ENCODE measurements at places on chromosomes 4 and X.

DNA sequence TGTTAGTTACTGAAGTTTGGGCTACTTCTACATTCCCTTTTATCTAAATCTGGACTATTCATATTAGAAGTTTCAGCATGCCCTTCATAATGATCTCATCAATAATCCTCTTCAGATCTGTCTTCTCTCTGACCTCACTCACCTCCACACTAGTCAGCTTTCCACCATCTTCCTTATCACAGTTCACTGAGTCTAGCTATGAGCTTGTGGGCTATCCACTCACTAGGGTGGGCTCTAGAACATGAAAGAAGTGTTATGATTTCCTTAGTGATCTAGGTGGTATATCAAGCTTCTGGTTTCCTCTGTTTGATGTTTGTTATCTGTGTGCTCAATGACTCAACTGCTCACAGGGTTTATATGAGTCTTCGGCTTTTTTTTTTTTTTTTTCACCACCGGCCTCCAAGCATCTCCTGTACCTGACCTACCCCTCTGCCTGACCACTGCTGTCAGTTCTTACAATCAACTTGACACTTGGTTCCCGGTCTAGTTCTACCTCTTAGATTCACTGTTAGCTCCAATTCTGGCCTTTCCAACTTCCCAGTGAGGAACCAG lies 103.1 kb downstream of the PAPSS1 start:
- DNase-seq = no peak

GRCh38 chrX:84199688-84200087 lies 11.7 kb upstream of the RPS6KA6 start:
- no peak for DNase-seq

DNA sequence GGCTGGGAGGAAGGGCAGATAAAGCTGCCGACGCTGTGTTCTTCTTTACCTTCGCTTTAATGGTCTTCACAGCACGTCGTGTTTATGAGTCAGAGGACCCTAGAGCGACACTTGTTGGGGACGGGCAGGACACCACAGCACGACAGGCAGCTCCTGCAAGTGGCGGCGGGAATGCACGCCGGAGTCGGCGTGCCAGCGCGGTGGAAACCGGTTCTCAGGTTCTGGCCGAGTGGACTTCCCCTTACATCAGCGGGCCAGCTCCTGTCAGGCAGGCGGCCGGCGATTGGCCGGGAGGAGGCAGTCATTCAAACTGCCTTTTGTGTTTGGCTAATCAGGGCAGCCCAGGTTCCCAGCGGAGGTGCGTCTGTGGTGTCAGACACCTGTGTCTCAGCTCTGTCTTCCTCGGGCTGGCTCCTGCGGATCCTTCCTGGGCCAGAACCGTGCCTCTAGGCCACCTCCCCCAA lies 150.9 kb downstream of the SHROOM3 start:
- no peak for DNase-seq

DNA sequence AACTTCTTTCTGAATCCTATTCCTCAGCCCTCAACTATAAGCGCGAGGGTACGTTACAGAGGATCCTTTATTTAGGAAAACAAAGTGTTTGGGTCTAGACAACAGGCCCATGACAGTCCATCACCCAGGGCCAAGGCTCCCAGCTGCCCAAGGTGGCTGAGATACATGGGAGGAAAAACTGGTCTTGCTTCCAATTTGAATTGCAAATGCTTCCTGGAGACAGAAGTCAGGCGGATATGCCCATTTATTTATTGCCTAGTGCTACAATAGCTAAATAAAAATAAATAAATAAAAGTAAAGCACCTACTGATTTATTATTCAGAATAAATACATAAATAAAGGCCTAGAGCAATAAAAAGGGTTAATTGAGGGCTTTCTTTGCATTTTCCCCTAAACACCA lies 248.7 kb downstream of the DHX15 start:
- DNase-seq = no peak

DNA sequence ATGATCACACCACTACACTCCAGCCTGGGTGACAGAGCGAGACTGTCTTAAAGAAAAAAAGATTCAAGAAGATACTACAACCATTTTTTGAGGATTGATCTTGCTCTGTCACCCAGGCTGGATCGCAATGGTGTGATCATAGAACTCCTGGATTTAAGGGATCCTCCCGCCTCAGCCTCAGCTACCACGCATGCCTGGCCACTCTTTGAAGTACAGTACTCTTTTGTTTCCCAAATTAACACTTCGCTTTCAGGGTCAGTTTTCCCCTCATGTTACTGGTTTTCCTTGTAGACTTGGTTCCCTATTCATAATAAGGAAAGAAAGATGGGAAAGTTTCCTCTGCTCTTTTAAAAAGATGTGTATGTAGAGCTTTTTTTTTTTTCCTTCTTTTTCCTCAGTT lies 34.3 kb downstream of the FHIP1A start:
- no peak for DNase-seq

GRCh38 chr4:52106660-52107059 lies 55.6 kb downstream of the SPATA18 start:
- no peak for DNase-seq

DNA sequence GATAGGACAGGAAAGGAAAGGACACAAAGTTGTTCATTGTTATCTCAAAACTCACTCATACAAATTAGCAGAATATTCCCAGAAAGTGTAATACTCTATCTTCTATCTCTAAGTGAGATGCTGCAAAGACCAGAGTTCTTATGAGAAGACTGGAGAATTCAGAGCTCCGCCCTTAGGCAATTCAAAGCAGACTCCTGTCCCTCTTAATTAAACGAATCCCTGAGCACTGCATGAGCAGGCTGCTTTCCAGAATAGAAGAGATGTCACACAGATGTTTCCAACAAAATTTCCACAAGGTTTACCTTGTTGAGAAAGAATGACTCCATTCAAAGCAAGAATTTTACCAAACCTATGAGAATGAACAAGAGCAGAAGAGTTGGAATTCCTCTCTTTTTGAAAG lies 630.8 kb upstream of the INTU start:
- DNase-seq = no peak

DNA sequence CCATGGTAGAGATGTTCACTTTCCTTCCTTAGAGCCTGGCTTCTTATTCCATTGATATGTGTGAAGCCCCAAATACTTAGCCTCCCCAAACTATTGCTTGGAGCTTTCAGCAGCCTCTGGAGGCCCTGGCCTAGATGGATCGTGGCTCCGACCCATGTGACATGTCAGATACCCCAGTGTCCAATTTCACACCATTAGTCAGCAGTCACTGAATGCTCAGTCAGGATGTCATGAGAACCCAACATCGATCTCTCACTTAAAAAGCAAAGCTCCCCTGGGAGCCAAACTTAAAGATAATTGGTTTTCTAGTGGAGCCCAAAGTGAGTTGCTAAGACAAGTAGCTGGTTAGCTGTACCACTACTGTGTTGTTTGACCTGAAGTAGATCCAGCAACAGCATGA lies 41.6 kb upstream of the IGSF1 start:
- DNase-seq = no peak

DNA sequence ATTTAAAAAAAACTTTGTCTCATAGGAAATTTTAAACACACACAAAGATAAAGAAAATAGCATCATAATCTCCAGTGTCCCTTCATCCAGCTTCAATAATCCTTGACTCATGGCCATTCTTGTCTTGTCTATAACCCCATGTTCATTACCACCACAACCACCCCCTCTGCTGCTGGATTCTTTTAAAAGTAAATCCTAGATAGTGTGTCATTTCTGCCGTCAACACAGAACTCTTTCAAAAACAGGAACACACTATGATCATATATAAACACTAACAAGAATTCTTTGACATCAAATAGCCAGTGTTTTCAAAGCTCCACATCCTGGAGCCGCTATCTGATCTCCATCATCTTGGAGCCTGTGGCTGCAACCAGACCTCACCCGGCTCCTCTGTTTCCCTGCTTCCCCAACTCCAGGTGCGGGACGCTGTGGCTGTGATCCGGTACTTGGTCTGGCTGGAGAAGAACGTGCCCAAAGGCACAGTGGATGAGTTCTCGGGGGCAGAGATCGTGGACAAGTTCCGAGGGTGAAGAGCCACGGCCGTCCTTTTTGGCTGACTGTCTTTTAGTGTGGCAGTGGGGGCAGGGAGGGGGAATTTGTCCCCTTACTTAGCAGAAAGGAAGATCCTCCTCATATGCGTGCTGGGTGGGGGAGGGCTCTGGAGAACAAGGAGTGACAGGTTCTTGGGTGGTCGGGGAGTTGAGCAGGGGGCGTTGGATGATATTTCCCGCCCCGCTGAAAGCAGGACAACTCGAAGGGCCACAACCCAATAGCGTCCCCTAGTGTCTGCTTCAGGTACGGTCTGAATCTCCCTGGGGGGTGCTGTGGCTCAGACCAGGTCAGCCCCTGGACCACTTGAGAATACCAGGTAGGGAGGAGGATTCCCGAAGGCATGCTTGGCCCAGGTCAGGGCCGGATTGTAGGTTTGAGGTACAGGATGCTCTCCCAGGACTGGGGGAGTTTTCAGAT lies 15.6 kb downstream of the XPNPEP2 start:
- DNase-seq = no peak

DNA sequence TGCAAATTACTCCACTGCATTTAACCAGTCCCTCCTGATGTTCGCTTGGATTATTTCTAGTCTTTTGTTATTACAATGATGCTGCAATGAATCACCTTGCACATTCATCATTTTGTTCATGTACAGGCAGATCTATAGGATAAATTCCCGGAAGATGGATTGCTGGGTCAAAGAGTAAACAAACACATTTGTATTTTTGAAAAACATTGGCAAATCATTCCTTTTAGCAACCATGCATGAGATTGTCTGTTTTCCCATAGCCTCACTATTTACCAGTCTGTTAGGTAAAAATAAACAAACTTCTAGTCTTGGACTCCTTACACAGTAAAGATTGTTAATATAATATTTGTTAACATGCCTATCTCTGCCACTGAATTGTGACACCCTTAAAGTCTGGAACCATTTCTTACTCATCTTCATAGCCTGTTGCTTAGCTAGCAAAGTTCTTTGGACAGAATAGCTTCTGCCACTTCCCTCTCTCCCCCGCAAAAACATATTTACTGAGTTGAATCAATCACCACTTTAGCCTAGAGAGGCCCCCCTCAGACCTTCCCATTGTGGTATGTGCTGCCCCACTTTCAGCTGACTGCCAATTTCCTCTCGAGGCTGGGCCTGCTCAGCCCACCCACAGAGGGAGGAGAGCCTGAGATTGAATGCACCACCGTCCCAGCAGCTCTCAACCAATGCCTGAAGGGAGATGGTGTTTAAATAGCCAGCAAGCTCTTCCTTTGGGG lies 108.4 kb upstream of the ATXN3L start:
- DNase-seq = no peak

All from stimulated activated CD4-positive, alpha-beta T cell treated with anti-CD3 and anti-CD28 coated beads, Interleukin-12 subunit alpha, Interleukin-12 subunit beta, amount 100 ng/mL, for 48 hours (primary cell).